ENCODE measurements at places on chromosomes 6 and 20.

DNA sequence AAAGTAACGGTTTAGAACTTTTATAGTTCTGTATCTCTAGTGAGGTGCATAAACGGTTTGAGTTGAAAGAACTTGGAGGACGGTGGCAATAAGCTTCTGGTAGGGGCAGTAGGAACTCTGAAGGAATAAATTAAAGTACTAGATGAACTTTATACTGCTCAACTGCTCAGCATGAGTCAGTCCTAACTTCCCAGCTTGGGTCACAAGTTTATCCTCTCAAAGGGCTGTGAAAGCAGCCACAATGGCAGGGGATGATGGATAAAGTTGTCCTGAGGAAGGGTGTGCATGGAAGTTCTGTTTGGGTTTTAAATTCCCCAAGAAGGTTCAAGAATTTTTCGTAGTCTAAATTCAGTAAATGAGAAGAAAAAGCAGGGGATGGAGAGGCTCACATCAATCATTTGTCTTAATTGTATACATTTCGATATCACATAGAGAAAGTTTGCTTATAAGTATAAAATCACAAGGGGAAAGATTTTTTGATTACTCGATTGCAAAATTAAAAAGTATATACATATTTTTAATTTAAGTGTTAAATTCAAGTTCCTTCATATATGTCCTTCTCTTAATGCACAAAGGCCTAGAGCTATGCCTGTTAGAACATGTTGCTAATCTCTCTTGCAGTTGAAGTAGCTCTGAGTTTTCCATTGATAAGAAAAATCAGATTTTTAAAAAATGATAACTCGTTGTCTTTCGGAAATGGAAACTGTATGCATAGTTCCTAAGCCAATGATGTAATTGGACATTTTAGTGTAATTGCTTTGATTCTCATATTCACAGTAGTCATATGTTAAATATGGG lies 55.3 kb upstream of the JAG1 start:
- no peak for DNase-seq

- DNase-seq, result no peak
These were observed 101.6 kb downstream of the DLL1 start for GRCh38 chr6:170189236-170189635.

DNA sequence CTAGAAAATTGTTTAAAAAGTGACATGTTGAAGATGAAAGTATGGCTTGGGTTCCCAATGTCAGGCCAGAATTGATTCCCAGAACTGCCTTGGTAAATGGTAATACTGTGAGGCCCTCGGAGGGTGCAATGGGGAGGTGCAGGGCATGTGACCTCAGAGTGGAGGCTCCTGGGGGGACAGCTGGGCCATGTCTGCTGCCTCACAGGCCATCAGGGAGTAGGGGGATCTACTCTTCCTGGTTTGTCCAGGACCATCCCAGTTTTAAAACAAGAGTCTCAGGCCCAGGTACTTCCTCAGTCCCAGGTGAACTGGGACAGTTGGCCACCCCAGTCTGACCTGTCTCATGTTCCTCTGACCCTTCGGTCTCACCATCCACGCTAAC lies 55.3 kb upstream of the SNX9 start:
- DNase-seq, result no peak

DNA sequence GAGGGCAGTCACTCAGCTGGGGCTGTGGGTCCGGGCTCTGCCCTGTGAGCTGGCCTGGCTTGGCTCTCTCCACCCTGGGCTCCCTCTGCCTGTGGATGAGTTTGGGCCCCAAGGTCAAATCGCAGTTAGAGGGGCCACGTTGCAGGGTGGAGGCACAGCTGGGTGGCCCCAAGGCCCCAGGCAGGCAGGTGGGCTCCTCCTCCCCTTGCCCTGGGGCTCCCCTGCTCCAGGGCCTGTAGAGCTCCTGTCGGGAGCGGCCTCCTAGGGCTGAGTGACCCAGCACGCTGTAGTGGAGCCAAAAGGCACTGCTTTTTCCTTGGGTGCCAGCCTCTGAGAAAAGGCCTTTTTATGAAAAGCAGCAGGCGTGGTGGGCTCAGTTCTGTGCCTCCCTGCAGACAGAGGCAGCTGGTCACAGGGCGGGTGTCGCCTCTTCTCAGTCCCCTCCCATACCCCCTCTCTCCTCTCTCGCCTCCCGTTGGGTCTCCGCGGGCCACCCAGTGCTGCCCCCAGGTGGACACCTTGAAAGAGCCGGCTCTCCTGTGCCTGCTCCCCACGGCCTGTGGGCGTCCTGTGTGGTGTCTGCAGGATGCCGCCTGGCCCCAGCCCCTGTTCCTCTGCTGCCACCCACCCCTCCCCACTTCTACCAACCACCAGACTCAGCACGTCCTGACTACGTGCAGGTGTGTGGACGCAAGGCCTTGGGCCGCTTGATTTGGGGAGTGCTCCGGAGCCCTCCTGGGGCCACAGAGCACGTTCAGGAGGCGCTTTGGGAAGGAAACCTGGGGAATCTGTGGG lies 13.2 kb downstream of the SS18L1 start:
- peak; percentile 76 for DNase-seq

DNA sequence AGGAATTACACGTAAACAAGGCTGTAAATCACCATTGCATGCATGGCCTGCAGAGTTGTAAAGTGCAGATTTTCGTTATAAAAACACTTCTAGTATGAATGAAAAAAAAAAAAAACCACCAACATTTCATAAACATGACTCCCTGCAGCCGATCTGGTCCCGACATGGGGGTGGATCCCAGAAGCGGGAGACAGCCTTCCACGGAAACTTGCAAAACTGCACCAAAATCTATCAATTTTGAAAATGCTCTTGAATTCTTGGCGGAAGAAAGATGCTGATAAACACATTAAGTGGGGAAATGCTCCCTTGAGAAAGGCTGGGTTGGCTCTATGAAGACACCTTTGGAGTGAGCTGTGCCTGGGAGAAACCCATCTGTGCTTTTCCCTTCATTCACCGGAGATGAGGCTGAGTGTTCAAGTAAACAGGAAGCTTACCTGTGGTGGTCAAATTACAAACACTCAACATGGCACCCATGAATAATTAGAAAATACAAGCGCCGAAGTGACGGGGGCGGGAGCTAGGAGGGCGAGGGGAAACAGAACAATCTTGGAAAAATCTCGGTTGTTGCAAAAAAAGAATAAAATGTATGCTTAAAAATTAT lies 845 bp upstream of the ANKRD60 start:
- DNase-seq, result no peak

- no peak for DNase-seq
These were observed 589.7 kb downstream of the CBLN4 start for GRCh38 chr20:55415567-55416142.

GRCh38 chr6:67175101-67175500 lies 1460.0 kb upstream of the ADGRB3 start:
- DNase-seq, result no peak

DNA sequence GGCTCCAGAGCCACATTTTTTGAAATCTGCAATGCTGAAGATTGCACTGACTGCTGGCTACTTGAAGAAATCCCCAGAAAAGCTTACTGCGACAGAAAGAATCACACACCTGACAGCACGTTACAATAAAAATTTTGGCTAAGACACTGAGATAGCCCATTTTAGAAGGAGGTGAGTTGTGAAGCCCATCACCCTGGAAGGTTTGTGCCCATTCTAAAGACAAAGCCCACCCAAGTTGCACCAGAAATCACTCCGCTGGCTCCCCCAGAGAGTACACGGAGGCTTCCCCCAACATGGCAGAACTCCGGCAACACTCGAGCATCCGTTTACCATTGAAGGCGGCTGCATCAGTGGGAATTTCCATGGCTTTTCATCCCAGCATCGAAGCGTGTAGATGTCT lies 29.4 kb downstream of the LPA start:
- no peak for DNase-seq

DNA sequence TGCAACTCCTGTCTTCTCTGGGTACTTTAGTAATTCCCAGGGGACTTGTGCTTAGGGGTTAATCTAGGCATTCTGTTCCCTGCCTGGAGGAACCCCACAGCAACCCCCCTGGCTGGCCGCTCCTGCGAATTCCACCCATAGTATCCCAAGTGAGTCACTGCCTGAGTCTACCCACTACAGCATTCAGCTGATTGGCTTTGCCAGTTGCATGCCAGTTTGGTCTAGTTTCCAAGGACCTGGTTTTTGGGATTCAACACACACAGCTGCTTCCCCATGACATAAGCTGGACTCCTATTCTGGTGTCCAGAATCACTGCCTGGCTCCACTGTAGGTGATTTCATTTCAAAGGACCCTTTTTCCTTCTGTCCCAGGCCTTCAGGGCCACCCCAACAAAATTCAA lies 40.3 kb downstream of the PLCG1 start:
- peak; percentile 4 for DNase-seq

DNA sequence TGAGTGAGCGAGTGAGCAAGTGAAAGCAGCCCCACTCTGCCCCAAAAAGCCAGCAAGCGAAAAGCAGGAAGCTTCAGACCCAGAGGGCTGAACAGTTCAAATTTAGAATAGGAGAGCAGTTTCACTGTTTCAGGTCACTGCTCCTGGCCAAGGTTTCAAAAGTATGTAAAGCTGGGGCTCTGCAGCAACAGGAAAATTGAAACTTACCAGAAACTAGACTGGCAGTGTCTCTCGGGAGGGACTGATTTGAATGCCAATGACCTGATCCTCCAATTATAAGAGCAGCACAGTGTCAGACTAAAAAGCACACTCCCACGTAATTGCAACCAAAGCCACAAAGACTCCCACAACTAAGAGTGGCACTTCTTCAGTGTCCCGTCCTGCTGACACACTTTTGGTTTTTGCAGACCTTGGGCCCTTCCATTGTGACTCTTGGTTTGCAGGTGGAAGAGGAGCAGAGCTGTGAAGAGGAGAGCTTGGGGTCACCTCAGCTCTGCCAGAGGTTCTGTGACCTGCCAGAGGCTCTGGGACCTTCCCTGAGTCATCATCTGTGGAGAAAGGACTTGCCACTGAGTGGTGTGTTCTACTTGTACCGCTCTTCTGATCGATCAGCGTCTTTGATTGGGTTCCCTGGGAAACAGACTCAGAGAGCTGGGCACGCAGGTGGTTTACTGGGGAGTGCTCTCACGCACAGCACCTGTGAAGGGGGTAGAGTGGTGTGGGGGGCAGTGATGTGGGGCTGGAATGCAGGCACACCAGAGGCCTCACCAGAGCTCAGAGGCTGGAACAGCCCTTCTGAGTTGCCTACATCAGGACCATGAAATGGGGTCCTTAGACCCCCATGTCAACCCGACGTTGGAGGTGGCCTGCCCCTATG lies 52.7 kb upstream of the PTGIS start:
- DNase-seq, result peak; percentile 52

GRCh38 chr6:55678330-55679224 lies 99.6 kb upstream of the HMGCLL1 start:
- DNase-seq, result no peak

GRCh38 chr6:84057908-84058307 lies 24.3 kb downstream of the MRAP2 start:
- no peak for DNase-seq

GRCh38 chr20:50282592-50283241 lies 92.1 kb downstream of the CEBPB start:
- no peak for DNase-seq

DNA sequence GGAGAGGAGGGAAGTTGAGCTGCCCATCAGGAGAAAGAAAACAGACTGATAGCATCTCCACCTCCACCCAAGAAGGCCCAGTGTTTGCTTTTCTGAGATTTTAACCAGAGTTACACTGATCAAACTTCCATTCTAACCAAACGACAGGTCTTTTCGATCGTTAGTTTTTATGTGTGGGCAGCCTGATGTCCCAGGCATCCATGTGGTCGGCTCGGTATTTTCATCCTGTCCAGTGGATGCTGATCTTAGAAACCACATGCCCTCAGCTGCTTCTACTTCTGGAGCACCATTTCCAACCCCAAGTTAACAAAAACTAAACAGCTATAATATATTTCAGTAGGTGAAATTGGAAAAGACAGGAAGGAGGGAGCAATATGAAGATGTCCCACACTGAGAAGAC lies 536.8 kb upstream of the JAG1 start:
- DNase-seq, result no peak

Data from stimulated activated naive CD8-positive, alpha-beta T cell treated with anti-CD3 and anti-CD28 coated beads, Interleukin-15, amount 100 ng/mL, for 72 hours (primary cell).